ENCODE measurements at places on chromosomes 12 and 14.

- no peak for DNase-seq
Measured at GRCh38 chr14:105337433-105337832, 22.9 kb downstream of the PACS2 start.

DNA sequence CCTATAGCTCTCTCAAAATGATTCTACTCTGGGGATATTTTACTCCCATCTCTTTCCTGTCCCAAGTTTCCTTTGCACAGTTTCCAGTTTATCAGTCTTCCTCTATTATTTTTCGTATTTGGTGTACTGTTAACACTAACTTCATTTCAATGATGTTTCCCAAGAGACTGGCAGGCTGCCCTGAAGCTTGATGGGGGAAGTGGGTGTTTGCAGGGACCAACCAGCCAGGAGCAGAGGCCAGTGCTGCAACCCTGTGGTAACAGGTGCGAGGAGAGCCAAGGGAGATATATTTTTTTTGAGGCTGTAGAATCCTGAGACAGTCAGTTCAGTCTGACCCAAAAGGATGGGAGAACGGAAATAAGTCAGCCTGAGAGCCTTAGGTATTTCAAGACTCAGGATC lies 11.8 kb upstream of the CEBPE start:
- DNase-seq = no peak

GRCh38 chr12:95303476-95303875 lies 85.9 kb downstream of the VEZT start:
- DNase-seq = no peak

GRCh38 chr14:96042248-96042930 lies 3.2 kb downstream of the C14orf132 start:
- DNase-seq = no peak

DNA sequence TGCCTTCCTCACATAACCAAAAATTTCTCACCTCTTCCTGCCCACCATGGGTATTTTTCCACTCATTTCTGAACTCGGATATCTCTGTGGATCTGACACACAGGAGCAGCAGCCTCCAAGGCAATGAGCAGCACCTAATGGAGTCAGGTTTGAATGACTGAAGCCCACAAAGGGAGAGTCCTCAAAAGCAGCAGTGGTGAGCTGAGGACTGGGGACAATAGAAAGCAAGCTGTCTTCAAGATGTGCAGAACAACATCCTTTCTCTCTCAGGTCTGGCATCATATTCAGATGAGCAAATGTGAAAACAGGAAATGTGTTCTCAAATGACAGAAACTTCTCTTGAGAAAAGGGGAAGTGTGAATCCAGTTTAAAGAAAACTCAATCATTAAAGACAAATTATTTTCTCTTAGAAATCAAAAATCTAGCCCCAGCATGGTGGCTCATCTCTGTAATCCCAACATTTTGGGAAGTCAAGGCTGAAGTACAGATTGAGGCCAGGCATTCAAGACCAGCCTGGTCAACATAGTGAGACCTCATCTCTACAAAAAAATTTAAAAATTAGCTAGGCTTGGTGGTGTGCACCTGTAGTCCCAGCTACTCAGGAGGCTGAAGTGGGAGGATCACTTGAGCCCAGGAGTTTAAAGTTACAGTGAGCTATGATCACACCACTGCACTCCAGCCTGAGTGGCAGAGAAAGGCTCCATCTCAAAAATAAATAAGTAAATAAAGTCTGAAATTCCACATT lies 54.2 kb downstream of the C12orf42 start:
- DNase-seq = no peak

DNA sequence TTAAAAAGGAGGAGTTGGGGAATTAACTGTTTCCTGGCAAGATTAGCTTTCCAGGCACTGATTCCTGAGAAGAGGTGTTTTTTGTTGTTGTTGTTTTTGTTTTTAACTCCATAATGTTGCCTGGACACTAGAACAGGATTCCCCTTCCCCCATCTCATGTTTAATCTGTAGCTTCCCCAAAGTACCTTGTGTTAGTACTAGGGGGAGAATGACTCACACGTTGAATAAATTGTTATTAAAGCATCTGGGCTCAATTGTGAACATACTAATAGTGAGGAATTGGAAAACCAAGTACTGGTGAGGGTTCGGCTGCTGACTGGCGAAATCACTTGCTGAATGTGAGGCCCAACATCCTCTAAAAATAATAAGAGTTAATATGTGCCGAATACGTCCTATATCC lies 1.3 kb upstream of the GNG2 start:
- no peak for DNase-seq

GRCh38 chr12:958588-959123 lies 9.2 kb upstream of the RAD52 start:
- no peak for DNase-seq

DNA sequence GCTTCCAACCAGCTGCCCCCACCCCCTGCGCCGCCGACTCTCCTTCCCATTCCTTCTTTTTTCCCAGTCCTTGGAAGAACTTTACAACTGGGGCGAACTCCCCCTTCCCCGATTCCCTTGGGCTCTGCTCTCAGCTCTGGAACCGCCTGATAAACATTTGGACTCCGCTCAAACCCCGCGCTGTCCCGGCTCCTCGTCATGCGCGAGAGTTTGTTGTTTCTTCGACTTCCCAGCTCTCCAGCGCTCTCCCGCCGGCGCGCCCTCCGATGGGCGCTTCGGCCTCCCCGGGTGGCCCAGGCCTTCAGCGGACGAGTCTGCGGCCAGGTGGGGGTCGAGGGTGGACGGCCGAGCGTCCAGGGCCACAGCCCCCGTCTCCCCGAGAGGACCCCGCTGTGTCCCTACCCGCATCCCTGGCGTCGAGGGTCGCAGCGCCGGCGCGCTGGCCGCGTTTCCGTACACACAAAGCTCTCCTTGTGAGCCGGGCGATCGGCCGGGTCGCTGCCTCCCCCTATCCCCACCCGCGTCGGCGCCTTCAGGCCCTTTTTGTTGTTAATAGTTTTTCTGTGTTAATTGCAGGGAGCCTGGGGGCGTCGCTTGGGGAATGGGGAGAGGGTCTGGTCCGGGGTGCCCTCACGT lies 847 bp downstream of the MMP14 start:
- no peak for DNase-seq

GRCh38 chr12:7645395-7646177 lies 20.1 kb downstream of the APOBEC1 start:
- DNase-seq = peak; percentile 26

GRCh38 chr14:96502621-96503305 lies 581 bp downstream of the PAPOLA start:
- DNase-seq = peak; percentile 60

DNA sequence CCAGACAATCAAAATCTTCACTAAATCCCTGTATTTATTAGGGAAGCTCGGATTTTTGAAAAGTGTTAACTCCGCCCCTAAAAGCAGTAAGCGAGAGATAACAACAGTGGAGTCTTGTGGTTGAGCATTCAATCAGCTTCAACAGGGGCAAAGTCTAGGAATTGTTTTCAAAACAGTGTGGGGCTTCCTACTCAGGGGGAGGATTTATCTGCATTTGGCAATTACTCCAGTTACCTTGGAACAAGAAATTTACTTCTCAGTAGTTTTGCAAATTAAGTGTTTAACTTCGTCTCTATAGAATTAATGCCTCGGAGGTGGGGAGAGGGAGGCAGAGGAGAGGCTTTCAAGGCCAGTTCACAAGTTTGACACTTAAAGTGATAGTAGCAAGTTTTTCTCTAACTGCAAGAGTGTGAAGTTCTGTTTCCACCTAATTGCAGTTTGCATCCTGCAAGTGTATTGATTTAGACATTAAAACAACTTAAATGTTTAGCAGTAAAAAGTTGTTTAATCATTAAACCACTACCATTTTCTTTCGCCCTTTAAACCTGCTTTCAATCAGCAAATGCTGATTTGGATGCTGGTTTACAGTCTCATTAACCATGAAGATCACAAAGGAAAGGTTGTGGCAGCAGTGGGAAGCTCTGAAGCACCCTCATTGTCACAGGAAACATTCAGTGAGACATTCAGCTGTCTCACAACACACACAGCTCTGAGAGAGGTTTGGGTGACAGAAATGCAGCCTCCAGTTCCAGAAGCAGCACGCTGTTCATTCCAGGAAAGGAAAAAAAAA lies 102.0 kb downstream of the HMGA2 start:
- no peak for DNase-seq

DNA sequence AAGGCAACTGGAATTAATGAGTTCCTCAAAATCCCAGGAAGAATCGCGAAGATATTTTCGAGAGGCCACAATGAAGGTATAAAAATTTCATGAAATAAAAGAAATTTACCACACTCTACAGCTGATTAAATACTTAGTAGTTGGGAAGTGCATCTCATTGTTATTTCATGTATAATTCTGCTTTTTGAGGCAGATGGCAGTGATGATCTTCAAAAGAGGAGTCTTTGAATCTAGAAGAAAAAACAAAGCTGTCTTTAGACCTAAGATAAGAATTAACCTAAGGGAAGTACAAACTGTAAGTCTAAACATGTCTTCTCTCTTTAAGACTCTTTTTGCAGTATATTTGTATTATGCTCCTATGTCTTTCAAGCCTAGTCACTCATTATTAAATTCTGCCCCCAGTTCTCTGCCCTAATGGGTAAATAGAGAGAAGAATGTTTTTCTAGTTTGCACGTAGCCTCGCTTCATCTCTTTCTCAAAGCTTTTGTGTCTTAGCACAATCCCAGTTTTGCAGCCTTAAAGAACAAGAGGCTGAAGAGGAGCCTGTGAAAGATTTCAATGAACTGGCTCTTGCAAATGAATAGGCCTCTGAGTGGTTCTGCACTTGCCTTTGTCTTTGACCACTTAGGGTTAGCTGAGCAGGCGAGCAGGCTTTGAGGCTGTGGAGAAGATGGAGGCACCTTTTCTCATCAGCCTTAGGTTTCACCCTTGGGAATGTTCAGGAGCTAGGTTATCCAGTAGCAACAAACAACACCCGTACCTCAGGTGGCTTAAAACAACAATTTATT lies 32.7 kb downstream of the CFAP54 start:
- DNase-seq = no peak

DNA sequence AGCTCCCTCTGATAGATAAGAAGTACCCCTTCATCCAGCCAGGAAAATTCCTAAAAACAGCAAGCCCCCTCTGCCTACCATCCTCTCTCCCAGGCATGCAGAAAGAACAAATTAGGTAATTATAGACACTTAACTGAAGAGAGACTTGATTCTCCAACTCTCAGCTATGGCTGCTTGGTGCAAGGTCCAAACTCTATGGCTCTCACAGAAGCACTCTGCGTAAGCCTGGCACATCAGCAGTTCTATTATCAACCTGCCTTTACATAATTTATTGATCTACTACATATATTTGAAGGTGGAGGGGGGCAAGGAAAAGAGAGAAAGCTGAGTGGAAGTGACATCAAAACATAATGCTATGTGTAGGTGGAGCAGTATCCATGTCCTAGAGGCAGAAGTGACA lies 1.1 kb upstream of the MYO1A start:
- DNase-seq = no peak

- DNase-seq = peak; percentile 65
Measured at GRCh38 chr12:31589904-31590641, 863 bp downstream of the DENND5B start.

- no peak for DNase-seq
Measured at GRCh38 chr14:64114166-64114565, 180.0 kb downstream of the ESR2 start.

GRCh38 chr12:4615667-4616066 lies 33.2 kb downstream of the AKAP3 start:
- DNase-seq = no peak

- no peak for DNase-seq
Measured at GRCh38 chr12:94621662-94622359, 28.5 kb downstream of the TMCC3 start.

GRCh38 chr14:57136669-57137328 lies 131.9 kb downstream of the EXOC5 start:
- DNase-seq = no peak

GRCh38 chr14:92160619-92161018 lies 38.9 kb downstream of the CPSF2 start:
- no peak for DNase-seq
